Stimulated activated CD4-positive, alpha-beta T cell treated with anti-CD3 and anti-CD28 coated beads, TNF-alpha, amount 100 ng/mL, for 24 hours (primary cell): ENCODE measurements at places on chromosomes 4 and X.

DNA sequence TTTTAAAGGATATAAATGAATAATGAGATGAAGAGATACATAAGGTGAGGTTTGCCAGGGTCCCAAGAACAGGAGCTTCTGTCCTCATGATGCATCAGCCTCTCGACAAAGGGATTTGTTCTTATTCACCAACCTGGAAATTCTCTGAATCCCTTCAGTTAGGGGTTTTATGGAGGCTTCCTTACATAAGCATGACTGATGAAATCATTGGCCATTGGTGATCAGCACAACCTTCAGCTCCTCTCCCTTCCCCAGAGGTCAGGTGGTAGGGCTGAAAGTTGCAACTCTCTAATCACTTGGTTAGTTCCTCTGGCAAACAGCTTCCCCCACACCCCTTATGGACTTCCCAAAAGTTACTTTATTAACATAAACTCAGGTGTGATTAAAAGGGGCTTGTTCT is 222.0 kb downstream of the SPRY1 start:
- DNase-seq: no peak

DNA sequence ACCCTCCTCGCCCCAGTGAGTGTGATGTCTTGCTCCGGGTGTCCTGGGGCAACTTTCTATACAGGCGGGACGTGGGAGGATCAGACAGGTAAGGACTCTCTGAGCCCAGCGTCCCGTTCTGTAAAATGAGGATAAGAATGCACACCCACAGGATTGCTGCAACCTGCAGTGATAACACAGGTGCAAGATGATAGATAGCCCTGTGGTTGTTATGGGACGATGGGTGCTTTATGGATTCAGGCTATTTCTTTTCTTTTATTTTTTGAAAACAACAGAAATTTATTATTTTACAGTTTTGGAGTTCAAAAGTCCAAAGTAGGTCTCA is 28.6 kb downstream of the BEX3 start:
- DNase-seq: no peak

DNA sequence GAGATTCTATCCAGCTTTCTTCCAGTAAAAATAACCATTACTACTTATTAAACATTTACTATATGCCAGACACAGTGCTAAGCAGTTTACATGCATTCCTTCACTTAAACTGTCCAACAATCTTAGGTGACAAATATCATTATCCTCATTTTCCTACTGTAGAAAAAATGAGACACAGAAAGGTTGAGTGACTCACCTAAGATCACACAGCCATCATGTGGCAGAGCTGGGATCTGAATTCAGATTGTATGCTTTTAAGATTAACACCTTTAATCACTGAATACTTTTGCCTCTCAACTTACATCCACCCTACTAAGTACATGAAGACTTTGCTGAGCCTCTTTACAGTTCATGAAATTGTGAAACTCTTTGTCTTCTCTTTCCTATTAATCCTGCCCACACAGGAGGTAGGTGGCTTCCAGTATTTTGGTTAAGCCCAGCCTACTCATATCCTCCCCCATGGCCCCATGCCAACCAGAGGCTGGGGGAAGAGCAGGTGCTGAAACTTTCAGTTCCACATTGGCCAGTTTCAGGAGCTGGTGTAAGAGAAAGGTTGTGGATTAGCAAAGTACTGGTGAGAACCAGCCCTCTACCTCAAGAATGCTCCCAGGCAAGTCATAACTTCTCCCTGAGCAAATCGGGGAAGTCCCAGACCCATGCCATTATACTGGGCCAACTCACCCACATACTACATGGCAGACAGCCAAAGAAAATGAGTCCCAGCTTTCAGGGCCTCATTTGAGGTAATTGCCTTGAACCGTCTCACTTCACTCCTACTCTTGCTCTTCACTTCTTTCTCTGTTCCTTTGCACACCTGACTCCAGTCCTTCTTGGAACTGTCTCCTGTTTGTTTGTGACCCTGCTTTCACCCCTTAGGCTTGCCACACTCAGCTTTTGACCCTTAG is 211.1 kb downstream of the GUCY2F start:
- DNase-seq: no peak

DNA sequence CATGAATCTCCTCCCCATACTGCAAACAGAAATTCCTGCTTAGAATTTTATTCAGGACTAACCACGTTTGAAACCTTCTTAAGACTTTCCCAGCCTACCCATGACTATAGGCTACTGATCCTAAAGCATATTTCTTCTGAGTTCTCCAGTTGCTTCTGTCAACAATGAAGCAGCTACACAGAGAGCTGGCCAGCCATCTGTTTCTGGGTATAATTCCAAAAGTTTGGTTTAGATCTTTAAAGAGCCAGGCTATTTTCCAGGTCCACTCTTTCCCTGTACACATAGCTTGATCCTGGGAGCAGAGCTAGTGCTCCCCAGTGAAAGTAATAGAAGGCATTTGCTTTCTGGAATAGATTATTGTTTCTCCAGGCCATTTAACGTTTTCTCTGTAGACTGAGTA is 4.0 kb upstream of the ITM2A start:
- DNase-seq: no peak

GRCh38 chr4:8540072-8540471 is 40.1 kb upstream of the GPR78 start:
- peak; percentile 38 for DNase-seq

DNA sequence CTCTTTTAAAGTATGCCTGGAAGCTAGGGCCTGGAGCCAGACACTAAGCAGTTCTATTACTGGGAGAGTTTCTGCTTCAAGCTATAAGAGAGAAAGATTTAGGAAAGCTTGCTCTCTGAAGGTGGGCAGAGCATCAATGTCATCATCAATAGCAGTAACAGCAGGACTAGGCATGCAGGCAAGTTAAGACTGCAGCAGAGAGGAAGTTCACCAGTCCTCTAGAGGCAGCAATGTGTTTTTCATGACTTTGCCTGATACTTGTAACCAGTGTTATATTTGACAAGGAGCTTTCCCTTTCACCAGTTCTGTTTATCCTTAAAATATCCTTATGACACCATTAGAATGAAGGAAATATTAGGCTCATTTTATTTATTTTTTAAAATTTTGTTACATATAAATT is 237.9 kb downstream of the KCTD8 start:
- no peak for DNase-seq

GRCh38 chr4:73836373-73837279 is at the start of gene CXCL6:
Gene CXCL6 (plus strand): TSS chr4:73836678. CDS start chr4:73836751, 73 bp downstream.
- no peak for DNase-seq

GRCh38 chr4:120921456-120922380 is 808 bp downstream of the PRDM5 start:
- DNase-seq: peak; percentile 54

DNA sequence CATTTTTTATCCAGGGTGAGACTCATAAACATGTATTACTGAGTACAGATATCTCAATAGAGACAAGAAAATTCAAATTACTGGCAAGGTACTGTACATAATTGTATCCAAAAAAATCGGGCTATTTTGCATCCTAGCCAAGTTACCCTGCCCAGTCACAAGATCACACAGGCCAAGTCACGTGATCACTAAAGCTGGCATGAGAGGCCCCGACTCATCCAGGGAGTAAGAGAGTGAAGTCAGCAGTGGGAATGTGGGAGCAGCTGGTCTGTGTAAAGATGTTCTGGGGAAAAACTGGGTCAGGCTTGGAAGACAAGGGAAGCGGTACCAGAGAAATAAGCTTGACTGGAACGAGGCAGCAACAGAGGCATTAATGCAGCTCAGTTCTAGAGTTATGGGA is 119.3 kb upstream of the STS start:
- DNase-seq: no peak

- DNase-seq: no peak
These were observed 4.0 kb downstream of the LAP3 start for GRCh38 chr4:17580969-17581368.

GRCh38 chrX:56738670-56739069 is 9.6 kb downstream of the NBDY start:
- no peak for DNase-seq

DNA sequence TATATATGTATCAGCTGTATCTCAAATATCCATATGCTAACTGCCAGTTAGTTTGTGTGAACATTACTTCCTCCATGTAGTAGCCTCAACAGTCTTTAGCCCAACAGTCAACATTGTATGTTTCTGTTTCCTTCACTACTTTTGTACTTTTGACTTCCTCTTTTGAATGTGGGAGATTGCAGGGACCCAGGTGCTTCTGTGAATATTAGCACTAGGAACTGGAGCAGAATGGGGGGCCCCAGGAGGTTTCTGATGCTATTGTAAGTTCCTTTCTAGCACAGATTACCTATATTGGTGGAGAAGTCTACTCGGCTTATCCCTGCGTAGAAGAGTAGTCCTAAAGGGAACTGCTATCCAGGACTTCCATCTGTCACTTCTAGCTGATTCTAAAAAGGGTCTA is 2.3 kb downstream of the PLAC8 start:
- DNase-seq: no peak

- DNase-seq: no peak
These were observed 17.5 kb downstream of the RBMX2 start for GRCh38 chrX:130419263-130419662.

DNA sequence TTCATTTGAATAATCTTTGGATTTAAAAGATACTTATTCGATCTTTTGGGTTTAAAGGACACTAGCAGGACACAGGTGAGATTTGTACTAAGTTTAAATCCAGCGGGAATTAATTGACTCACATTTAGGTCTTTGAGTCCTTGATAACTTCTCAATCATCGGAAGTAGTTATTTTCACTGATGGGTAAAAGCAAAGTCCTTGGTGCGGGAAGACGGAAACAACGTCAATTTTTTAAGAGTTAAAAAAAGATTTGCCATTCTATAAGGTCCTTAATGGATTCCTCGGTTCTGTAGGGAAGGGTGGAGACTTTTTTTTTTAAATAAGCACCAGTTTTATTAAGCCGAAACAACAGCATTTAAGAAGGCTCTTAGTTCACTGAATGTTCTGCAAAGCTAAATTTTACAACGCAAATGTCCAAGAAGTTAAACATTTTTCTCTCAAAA is 2.9 kb downstream of the TMSB4X start:
- DNase-seq: no peak

- DNase-seq: no peak
These were observed 36.1 kb upstream of the KLHL13 start for GRCh38 chrX:118152721-118153120.

GRCh38 chr4:165718660-165719059 is 154.4 kb upstream of the TLL1 start:
- DNase-seq: no peak

DNA sequence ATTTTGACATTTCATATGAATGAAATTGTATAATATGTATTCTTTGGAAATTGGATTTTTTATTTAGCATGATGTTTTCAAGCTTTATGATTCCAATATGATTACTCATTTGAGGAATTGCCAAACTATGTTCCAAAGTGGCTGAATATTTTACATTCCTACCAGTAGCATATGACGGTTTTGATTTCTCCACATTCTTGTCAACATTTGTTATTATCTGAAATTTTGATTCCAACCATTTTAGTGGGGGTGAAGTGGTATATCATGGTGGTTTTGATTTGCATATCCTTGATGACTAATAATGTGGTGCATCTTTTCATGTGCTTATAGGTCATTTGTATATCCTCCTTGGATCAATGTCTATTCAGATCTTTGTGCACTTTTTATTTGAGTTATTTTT is 2.6 kb upstream of the BEX1 start:
- DNase-seq: no peak
